ENCODE measurements at places on chromosomes 5 and 9. TPM values are rescaled to one million over a fixed set of nuclear protein-coding genes. Genes with fewer than 3 reads are reported as not detected.

AQP3 gene
- not detected for total RNA-seq

DNA sequence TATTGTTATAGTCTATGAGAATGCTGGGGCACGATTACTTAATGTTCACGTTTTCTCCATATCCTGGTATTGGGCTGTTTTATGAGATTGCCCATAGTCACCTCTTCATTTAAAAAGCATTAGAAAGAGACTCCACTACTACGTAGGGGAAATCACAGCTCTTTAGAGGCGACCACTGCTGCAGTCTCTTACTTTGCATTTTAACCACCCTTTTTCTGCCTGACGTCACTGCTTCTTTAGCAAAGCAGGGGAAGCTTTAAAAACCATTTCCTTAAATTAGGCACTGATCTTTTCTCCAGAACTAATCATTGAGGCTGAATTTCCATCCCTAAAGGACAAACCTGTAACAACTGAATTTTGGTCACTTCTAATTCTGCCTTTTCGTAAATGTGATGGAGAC is 38.9 kb downstream of the ZNF608 start:
- DNase-seq, result no peak

SHROOM1 gene
- total RNA-seq, result 8.7 TPM

ENC1 gene
- total RNA-seq, result 27.2 TPM

FOXD4L6 gene
- not detected for total RNA-seq

DNA sequence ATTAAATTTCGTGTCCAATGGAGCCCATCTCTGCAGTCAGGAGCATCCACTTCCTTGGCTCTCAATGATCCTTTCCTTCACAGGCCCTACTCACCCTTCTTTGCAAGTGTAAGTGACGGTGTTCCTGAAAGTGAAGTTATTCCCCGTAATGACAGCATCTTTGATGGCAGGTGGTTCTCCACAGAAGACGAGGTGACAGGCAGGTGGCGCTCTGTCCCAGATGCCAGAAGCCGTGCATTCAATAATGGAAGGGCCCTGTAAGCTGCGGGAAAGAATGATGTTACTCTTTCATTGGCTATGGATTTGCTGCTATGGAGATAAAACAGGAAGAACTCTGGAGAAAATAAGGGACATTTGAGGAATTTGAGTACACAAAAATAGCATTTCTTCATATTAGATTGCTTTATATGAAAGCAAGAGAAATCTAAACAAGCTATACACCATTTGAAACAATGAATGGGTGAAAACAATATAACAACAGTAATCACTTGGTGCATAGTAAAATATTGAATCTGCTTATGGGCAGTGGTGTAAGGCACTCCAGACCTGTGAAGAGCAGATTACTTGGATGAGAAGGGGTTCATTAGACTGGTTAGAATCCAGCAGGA is 89.9 kb upstream of the TXNDC8 start:
- DNase-seq, result peak; percentile 8

AJM1 gene
- total RNA-seq, result 1.7 TPM

GRCh38 chr9:136815422-136815782 is 7.7 kb downstream of the RABL6 start:
- no peak for DNase-seq

GRCh38 chr5:61098251-61098995 is 63.8 kb downstream of the SMIM15 start:
- no peak for DNase-seq

DNA sequence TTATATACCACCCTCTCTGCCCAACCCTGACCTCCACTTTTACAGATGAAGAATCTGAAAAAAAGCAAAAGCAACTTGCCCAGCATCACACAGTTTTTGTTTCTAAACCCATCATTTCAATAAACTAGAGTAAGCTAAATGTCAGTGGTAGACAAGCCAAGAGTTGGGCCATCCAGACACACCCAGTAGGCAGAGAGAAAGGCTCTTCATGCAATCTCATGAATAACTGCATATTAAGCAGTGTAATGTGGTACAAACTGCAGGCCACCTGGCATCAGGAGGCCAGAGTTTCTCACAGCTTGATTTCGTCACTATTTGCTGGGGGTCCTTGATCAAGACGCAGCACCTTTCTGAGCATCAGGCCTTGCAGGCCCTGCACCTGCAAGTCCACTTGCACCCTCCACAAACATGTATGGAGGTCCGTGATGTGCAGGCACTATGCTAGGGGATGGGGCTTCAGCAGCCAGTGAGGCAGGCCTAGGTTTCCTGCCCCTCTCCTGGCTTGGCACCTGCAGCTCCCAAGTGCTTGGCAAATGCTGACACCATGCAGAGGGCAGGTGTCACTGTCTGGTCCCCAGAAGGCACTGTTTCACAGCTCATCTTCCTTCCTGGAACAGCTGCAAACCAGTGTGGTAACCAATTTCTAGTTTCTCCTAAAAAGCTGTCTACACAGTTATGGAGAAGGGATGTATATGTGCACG is 29.8 kb downstream of the ADAM19 start:
- DNase-seq, result no peak

- DNase-seq, result peak; percentile 38
Measured at GRCh38 chr9:128276574-128277270, 646 bp downstream of the SWI5 start.

MUSK gene
- total RNA-seq, result not detected

DNA sequence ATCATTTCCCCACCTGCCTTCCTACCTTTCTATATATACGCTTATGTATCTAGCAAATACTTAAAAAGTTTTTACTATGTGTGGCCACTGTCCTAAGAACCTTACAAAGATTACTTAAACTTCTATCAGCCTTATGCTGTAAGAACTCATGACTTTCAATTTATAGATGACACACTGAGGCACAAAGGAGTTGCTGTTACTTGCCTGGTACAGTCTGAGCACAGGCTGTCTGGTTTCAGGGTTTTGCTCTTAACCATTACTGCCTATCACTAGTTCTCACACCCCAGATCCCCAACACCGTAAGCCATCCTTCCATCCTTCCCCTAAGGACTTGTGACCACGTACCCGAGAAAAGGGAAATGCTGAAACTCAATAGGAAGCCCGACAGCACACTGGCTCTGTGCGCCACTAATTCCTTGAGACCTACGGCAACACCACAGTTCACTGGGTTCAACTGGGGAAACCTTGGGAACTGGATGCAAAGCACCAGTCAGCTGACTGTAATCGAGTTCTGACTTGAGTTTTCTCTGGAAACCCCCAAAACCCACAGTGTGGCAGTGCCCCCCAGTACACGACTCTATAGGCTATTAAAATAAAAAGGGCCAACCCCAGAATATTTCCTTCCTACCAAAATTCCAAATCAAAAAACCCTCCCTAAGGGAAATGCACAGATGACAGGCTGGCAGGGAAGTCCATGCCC is 56.0 kb downstream of the AUH start:
- no peak for DNase-seq

GRCh38 chr5:155915601-155916000 is 411.4 kb upstream of the SGCD start:
- DNase-seq, result no peak

CDC20B gene
- total RNA-seq, result not detected

- no peak for DNase-seq
Measured at GRCh38 chr9:131031005-131031641, 22.1 kb downstream of the LAMC3 start.

- DNase-seq, result peak; percentile 44
Measured at GRCh38 chr5:172106511-172107356, 81.3 kb downstream of the STK10 start.

SLC34A3 gene
- total RNA-seq, result not detected

DNA sequence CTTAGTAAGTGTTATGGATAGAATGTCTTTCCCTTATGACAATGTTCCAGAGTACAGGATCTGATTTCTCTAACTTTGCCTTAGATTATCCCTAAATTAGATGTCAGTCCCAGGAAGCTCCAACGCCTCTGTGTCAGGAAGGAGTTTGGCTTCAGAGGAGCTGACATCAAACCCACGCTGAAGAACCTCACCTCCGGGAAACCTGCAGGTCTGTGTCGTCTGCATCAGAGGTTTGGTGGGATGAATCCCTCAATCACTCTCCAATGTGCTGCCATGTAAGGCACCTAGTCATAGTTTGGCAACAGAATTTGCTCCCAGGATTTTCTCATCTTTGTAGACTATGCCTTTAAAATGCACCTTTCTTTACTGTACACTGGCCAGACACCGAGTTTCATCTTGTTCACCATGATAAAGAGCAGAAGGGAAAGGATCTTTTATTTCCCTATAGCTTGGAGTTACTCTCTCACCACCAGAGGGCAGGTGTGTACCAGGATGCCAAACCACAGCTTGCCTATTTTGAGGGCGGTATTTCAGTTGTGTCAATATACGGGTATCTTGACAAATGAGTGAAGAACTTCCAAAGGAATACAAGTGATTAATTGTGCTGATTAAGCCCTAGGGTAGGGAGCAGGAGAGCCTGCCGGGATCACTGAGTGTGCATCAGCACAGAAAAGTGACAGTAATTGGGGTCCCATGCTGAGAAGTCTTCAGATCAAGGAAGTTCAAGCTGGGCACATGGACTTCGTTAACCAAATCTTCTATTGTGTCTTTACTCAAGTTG is 23.4 kb downstream of the MINAR2 start:
- peak; percentile 21 for DNase-seq

- no peak for DNase-seq
Measured at GRCh38 chr9:95438561-95439357, 78.0 kb downstream of the PTCH1 start.

TEX48 gene
- not detected for total RNA-seq
